ENCODE measurements at places on chromosomes 11 and 22. TPM values are rescaled to one million over a fixed set of nuclear protein-coding genes. Genes with fewer than 3 reads are reported as not detected.

Gene LMO1
- 2.1 TPM for total RNA-seq

Gene C11orf42
- total RNA-seq, result not detected

Gene OR51B4
- total RNA-seq, result not detected

Gene RAB39A
- total RNA-seq, result 0.32 TPM

Gene OR9Q2
- not detected for total RNA-seq

Gene RFPL2
- total RNA-seq, result not detected

Gene OR5T1
- not detected for total RNA-seq

Measured in heart left ventricle (tissue), 16 donors.